Fibroblast of villous mesenchyme (primary cell): ENCODE measurements at places on chromosomes 4 and X.

- no peak for DNase-seq
These were observed 121.3 kb upstream of the WDR17 start for GRCh38 chr4:175944126-175944910.

GRCh38 chrX:9578083-9578779, 113.4 kb downstream of the TBL1X start:
- DNase-seq, result peak; percentile 45

- DNase-seq, result peak; percentile 32
These were observed 185.5 kb downstream of the CEP135 start for GRCh38 chr4:56134266-56134665.

DNA sequence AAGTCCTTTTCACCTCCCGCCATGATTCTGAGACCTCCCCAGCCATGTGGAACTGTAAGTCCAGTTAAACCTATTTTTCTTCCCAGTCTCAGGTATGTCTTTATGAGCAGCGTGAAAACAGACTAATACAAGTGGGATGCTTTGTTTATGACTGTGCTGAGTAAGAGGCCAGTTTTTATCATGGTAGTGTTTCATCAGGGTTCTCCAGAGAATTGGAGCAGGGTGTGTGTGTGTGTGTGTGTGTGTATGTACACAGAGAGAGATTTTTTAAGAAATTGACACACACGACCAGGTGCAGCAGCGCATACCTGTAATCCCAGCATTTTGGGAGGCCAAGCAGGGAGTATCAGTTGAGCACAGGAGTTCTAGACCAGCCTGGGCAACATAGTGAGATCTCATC, 34.6 kb upstream of the SLC2A9 start:
- no peak for DNase-seq

DNA sequence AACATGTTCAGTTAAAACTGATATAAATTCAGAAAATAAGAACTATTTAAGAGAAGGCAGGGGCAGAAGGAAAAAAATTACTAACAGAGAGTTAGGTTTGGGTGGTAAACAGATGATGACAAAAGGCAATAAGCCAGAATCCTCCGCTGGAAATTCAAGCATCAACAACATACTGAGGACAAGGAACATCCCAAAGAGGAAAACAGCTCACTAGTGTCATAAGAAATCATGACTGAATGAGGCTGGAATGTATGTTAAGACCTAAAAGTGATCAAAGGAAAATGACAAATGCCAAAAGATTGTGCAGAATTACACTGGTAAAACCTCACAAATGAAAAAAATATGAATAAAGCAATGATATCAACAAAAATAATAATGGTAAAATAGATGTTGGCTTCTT, 88.4 kb downstream of the WDFY3 start:
- DNase-seq, result peak; percentile 82

DNA sequence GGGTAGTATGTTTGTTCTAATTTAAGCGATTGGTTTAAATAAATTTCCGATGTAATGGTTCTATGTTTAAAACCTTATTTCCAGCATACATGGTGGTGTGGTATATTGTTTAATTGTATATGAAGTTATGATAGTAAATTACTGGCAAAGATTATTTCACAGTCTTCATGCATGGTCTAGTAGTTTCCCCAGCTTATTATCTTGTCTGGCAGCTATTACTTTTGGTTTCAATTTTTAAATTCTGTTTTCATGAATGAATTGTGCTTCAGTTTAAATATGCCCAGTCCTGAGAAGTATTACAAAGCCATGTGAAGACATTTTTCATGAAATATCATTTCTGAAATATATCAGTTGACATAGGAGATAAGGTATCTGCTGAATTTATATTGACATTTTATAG, 6.3 kb downstream of the ALG13 start:
- DNase-seq, result no peak

GRCh38 chr4:15188605-15189539, 186.6 kb downstream of the CPEB2 start:
- no peak for DNase-seq

DNA sequence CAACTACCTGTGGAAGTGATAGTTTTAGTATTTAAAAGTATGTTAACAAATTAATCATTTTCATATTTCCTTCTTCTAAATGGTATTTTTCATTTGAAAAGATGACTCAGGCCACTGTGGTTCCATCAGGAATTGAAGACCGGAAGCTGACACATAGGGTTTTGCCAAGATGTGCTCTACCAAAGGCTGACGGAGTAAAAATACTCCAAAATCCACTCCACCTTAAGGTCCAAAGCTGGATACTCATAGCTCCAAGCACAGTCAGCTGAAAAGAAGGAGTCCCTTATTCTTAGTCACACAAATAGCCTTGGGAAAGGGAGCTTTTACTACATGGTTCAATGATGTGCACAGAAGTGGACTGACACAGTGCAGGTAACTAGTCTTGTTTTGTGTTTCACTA, 472.0 kb downstream of the ARAP2 start:
- no peak for DNase-seq

GRCh38 chrX:132810964-132811712, 147.3 kb downstream of the HS6ST2 start:
- no peak for DNase-seq

DNA sequence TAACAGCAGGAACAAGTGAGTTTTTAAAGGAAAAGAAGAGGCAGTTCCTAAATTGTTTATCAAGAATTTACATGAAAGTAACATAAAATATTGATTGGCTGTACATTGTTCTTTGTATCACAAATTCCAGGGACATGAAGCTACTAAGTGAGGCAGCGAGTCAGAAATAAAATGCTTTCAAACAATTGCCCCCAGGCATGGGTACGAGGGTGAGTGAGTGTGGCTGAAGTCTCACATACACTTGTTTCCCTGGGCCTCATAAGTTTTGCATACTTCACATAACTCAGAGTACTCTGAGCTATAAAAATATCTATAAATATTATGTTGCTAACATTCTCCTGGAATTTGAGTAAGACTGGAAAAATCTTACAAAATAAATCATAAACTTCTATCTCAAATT, 511.6 kb upstream of the PRKX start:
- no peak for DNase-seq
